ENCODE measurements at places on chromosomes 2 and 18. TPM values are rescaled to one million over a fixed set of nuclear protein-coding genes. Genes with fewer than 3 reads are reported as not detected.
A peak's percentile ranks its signal among the peaks of the same experiment; 100 is the strongest.

Gene CCDC150
- total RNA-seq, result 56.1 TPM

DNA sequence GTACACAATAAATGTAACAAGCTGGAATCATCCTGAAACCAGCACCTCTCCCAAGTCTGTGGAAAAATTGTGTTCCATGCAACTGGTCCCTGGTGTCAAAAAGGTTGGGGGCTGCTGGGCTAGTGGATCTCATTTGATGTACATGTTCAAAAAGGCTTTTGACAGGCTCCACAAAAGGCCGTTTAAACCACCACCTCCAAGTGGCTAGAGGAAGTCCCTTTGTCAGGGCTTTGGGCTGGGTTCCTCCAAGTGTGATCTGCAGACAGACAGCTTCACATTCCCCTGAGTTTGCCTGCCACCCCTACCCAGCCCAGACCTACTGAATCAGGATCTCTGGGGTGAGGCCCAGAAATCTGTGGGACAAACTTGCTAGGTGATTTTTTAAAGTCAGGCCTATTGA, 84.7 kb downstream of the TGFA start:
- peaks cover 17% of the 10 kb centered on the region for H3K4me1 ChIP-seq
- no peaks in the 10 kb centered on the region for H3K36me3 ChIP-seq
- peak; percentile 15 for DNase-seq
- H3K27me3 ChIP-seq, result no peaks in the 10 kb centered on the region
- no peak overlapping the region for H3K27ac ChIP-seq

Gene SULT1C4
- 11.3 TPM for total RNA-seq

DNA sequence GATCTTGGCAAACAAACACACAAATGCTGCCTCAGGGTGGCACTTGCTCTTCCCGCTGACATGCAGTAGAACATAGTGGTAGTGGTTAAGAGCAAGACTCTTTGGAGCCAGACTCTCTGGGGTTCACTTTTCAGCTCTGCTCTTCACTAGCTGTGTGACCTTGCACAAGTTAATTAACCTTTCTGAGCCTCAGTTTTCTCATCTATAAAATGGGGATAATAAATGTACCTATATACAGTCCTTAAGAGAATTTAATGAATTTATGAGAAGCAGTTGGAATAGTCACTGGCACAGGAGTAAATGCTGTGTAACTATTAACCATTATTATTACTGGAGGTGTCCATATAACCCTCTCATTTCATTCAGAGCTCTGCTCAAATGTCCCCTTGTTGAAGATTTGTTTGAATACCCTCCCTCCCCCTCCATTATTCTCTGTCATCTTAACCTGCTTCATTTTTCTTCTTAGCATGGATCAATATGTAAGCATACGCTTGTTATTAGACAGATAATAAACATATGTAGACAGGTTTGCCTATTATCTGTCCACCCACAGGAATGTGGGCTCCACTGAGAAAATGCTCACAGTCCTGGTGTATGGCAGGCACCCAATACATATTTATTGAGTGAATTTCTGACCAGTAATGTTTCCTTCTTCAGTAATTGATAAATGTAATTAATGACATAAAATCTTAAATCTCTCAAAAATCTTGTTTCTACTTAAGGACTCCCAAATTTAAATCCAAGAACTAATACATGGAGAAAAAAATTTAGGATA, 64.5 kb downstream of the TSPYL6 start:
- no peak for DNase-seq
- H3K36me3 ChIP-seq, result no peaks in the 10 kb centered on the region
- no peaks in the 10 kb centered on the region for H3K27me3 ChIP-seq

GRCh38 chr2:182858671-182859070, 7.8 kb downstream of the FRZB start:
- DNase-seq, result no peak
- no peak overlapping the region for H3K27ac ChIP-seq
- H3K27me3 ChIP-seq, result no peaks in the 10 kb centered on the region
- peaks cover 21% of the 10 kb centered on the region for H3K4me1 ChIP-seq
- H3K4me3 ChIP-seq, result no peak overlapping the region

- peaks cover 30% of the 10 kb centered on the region for H3K4me1 ChIP-seq
- H3K4me3 ChIP-seq, result no peak overlapping the region
- H3K27ac ChIP-seq, result no peak overlapping the region
Observed at GRCh38 chr2:216142540-216142939, 33.4 kb downstream of the XRCC5 start.

GRCh38 chr2:102301867-102302362, 9.4 kb upstream of the IL1RL1 start:
- DNase-seq, result peak; percentile 80
- no peaks in the 10 kb centered on the region for H3K36me3 ChIP-seq
- H3K4me1 ChIP-seq, result no peaks in the 10 kb centered on the region
- no peak overlapping the region for H3K4me3 ChIP-seq

DNA sequence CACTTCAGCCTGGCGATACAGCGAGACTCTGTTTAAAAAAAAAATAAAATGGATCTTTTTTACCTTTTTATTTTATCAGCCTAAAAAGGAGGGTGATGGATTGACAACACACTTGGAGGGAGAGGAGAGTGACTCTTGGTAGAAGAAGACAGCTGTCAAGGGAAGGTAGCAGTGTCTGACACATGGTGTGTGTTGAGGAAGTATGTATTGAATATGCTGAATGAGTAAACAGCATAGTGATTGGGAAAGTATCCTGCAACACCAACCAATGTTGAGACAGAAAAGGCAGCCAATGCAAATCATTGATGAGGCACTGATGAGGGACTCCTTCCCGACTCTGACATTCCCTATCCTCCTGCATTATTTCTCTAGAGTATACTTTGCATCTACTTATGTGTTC, 306.4 kb downstream of the LPIN1 start:
- no peaks in the 10 kb centered on the region for H3K4me1 ChIP-seq
- DNase-seq, result no peak
- H3K36me3 ChIP-seq, result no peaks in the 10 kb centered on the region
- no peak overlapping the region for H3K27ac ChIP-seq
- no peak overlapping the region for H3K4me3 ChIP-seq

DNA sequence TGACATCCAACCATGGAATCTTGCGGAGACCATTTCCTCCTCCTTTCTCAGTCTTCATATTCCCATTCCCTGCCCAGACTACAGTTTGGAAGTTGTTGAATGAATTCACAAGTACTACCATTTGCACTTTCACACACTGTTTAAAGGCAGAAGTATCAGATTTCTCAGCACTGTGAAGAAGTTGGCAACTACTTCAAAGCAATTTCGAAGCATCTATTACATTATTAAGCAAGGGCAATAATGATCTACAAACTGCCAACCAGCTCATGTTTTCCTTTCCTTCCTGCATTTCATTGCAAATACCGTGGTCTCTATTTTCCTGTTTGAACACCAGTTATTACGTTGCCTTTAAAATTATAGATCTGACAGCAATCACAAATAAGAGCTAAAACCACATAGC, 105.5 kb downstream of the IRS1 start:
- H3K4me3 ChIP-seq, result no peak overlapping the region
- H3K27me3 ChIP-seq, result no peaks in the 10 kb centered on the region
- DNase-seq, result no peak
- no peak overlapping the region for H3K27ac ChIP-seq

DNA sequence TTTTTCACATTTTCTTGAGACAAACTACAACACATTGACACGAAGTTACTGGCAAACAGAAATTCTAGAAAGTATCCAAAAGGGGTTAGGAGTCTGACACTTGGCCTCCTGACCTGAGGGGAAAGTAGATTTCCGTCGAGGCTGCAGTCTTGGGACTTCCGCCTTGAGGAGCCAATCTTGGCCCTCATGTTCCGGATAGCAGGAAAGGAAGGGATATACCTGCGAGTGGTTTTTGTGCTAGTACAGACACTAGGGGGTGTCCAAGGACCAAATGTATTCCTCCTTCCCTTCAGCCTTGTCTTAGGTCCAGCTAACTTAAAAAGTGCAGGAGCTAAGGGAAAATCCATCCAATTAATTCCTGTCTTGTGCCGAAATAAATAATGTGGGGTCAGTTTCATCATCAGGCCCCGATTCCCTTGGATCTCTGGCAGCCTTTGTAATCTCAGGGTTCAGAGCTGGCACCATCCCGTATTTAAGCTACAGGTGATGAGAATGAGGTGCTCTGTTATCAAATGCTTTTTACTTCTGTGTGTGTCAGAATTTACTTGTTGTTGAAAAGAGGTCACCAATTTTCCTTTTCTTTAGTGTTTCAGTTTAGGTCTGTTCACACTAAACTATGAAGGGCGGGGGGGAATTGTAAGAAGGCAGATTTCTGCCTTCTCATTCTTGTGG, 330.2 kb upstream of the FANCL start:
- no peaks in the 10 kb centered on the region for H3K27me3 ChIP-seq
- no peak overlapping the region for H3K27ac ChIP-seq
- no peaks in the 10 kb centered on the region for H3K36me3 ChIP-seq
- H3K4me1 ChIP-seq, result no peaks in the 10 kb centered on the region
- H3K4me3 ChIP-seq, result no peak overlapping the region

Gene ST6GAL2
- total RNA-seq, result 12.8 TPM

DNA sequence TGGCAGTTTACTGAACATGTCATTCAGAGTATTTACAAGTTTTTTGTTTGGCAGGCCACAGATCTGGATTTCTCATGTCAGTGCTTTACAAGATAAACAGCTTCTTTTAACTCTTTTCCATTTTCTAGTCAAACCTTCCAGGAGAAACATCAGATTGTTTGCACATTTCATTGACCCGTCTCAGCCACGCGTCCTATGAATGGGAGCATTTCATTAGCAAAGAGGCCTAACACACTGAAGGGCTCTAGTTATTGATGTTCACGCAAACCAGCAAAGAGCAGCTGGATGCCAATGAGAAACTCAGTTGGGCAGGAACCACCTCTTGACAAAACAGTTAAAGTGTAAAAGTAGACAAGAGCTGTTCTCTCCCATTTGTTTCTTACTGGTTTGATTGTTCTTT, 29.2 kb upstream of the MFF start:
- no peaks in the 10 kb centered on the region for H3K27me3 ChIP-seq
- no peak overlapping the region for H3K27ac ChIP-seq
- peaks cover 4% of the 10 kb centered on the region for H3K4me1 ChIP-seq
- no peaks in the 10 kb centered on the region for H3K36me3 ChIP-seq
- no peak for DNase-seq

- DNase-seq, result peak; percentile 34
- no peaks in the 10 kb centered on the region for H3K27me3 ChIP-seq
- H3K4me3 ChIP-seq, result no peak overlapping the region
- H3K4me1 ChIP-seq, result peaks cover 43% of the 10 kb centered on the region
Observed at GRCh38 chr2:62304429-62305417, 108.8 kb downstream of the B3GNT2 start.

Gene RAX
- 78.1 TPM for total RNA-seq

Gene STPG4
- not detected for total RNA-seq

DNA sequence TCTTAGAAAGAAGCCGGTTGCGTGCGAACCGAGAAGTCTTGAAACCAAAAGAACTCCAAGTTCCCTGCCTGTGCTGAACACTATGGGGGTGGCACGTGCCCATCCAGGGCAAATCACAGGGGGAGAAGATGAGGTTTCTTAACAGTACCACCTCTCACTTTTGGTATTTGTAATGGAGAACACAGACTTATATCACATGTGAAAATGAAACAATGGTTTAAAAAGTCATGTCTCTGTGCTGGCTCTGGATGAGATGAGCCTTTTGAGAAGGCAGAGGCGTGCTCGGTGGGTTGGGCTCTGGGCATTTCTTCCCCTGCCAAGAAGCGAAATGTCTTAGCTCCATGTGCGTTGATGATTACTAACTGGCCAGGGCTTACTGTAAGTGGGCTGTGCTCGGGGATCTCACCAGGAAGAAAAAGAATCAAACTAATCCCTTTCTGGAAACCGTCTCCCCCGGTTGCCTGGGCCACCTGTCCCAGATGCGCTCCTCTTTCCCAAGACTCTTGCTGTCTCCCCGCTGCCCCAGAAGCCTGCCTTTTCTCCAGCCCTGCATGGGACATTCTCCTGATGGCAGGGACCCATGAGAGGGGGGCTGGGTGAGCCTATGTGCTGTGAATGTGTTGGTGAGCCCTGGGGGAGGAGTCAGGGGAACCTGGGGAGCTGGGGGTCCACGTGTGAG, 252.9 kb downstream of the PRKCE start:
- no peak overlapping the region for H3K27ac ChIP-seq
- no peaks in the 10 kb centered on the region for H3K27me3 ChIP-seq
- no peaks in the 10 kb centered on the region for H3K36me3 ChIP-seq
- H3K4me3 ChIP-seq, result no peak overlapping the region
- peaks cover 13% of the 10 kb centered on the region for H3K4me1 ChIP-seq
- peak; percentile 11 for DNase-seq

GRCh38 chr18:8856769-8857393, 151.5 kb downstream of the MTCL1 start:
- peaks cover 8% of the 10 kb centered on the region for H3K4me1 ChIP-seq
- no peak overlapping the region for H3K27ac ChIP-seq
- no peaks in the 10 kb centered on the region for H3K36me3 ChIP-seq
- H3K4me3 ChIP-seq, result no peak overlapping the region
- H3K27me3 ChIP-seq, result no peaks in the 10 kb centered on the region
- no peak for DNase-seq

- H3K36me3 ChIP-seq, result no peaks in the 10 kb centered on the region
- no peaks in the 10 kb centered on the region for H3K27me3 ChIP-seq
- H3K27ac ChIP-seq, result no peak overlapping the region
- H3K4me3 ChIP-seq, result no peak overlapping the region
- H3K4me1 ChIP-seq, result no peaks in the 10 kb centered on the region
Observed at GRCh38 chr2:42874949-42875801, 82.8 kb upstream of the HAAO start.

Gene DSG4
- not detected for total RNA-seq

- H3K4me3 ChIP-seq, result no peak overlapping the region
- no peak overlapping the region for H3K27ac ChIP-seq
- no peaks in the 10 kb centered on the region for H3K27me3 ChIP-seq
- no peaks in the 10 kb centered on the region for H3K4me1 ChIP-seq
Observed at GRCh38 chr2:140550821-140551220, 1580.0 kb downstream of the LRP1B start.

DNA sequence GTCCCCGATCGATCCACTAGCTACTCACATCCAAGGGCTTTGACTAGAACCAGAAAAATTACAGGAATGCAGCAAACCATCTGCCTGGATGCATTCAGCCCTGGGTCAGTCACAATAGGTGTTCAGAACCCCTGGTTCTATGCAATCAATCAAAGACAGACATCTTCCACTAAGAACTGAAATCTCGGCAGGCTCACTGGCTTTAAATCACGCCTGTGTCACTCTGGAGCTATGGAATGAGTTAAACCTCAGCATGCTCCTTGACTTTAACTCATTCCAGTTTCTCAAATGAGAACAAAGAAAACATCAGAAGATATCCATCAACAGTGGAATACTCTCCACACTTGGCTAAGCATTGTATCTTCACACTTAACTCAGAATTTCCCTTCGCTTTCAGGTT, 68.1 kb upstream of the SPTBN1 start:
- H3K4me1 ChIP-seq, result peaks cover 8% of the 10 kb centered on the region
- no peak for DNase-seq
- H3K27ac ChIP-seq, result no peak overlapping the region
- no peaks in the 10 kb centered on the region for H3K27me3 ChIP-seq

GRCh38 chr2:231429901-231430300, 34.4 kb downstream of the NCL start:
- no peak overlapping the region for H3K4me3 ChIP-seq
- H3K36me3 ChIP-seq, result no peaks in the 10 kb centered on the region
- H3K27ac ChIP-seq, result no peak overlapping the region
- no peaks in the 10 kb centered on the region for H3K27me3 ChIP-seq
- DNase-seq, result no peak
- no peaks in the 10 kb centered on the region for H3K4me1 ChIP-seq

Gene CPLX4
- 0.12 TPM for total RNA-seq

Gene NBAS
- total RNA-seq, result 60.2 TPM

Gene ADRA2B
- total RNA-seq, result 3.0 TPM
